ENCODE measurements at places on chromosomes 7 and 10. TPM values are rescaled to one million over a fixed set of nuclear protein-coding genes. Genes with fewer than 3 reads are reported as not detected.

The IPMK gene
- total RNA-seq = 2.3 TPM

The C10orf67 gene
- total RNA-seq = 0.34 TPM

The BAMBI gene
- 1.2 TPM for total RNA-seq

The TRAPPC14 gene
- total RNA-seq = 8.4 TPM

The RNF148 gene
- total RNA-seq = not detected

The CNNM1 gene
- under 0.01 TPM for total RNA-seq

The FKBP9 gene
- 238 TPM for total RNA-seq

The SPDYE6 gene
- total RNA-seq = not detected

The SMNDC1 gene
- total RNA-seq = 3.4 TPM

The CALML5 gene
- not detected for total RNA-seq

The TCF7L2 gene
- 7.7 TPM for total RNA-seq

The ITIH5 gene
- total RNA-seq = not detected

The TNS3 gene
- total RNA-seq = 5.7 TPM

The CDK6 gene
- total RNA-seq = 96.3 TPM

Measured in hair follicular keratinocyte (primary cell).